ENCODE measurements at places on chromosomes 3 and 15.

GRCh38 chr3:197866035-197866434 is 75.0 kb downstream of the LRCH3 start:
- DNase-seq = no peak

DNA sequence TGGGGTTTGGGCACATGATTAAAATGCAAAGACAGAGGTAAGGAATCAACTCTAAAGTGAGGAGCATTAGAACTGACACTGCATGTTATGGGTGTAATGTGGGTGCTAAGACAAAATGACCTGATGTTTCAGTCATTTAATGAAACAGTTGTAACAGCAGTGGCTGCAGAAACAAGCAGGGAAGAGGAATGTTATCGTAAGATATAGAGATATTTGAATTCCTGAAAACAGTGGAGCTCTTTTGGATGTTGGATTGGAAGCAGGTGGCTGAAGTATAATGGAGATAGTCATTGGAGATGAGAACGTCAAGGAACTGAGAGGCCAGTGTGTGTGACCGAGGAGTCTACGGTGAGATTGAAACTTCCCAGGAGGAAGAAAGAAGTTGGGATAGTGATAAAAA is 1065.2 kb downstream of the ZPLD1 start:
- no peak for DNase-seq

GRCh38 chr15:51803965-51804364 is 25.5 kb upstream of the TMOD3 start:
- DNase-seq = no peak

DNA sequence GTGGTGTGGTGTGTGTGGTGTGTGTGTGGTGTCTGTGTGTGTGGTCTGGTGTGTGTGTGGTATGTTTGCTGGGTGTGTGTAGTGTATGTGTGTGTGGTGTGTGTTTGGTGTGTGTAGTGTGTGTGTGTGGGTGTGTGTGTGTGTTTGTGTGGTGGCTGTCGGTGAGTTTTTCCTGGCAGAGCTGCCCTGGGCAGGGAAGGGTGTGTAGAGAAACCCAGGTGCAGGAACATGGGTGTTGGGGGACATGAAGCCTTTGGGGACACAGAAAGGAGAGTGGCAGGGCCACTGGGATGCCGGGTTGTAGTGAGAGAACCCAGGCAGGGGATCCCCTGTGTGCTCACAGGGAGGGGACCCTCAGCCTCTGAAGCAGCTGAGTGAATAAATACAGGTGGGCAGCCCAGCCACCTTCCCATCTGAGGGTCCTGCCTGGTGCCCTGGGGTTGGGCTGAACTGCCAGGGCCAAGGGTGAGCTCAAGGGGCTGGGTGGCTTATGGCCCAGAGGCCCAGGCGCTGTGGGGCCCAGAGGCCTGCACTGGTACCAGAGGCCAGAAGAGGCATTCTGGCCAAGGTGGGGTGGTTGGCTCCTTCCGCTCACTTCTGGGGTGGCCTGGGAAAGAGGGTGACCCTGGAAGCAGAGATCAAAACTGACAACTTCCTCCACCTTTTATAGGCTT is 48.5 kb upstream of the CTSH start:
- no peak for DNase-seq

DNA sequence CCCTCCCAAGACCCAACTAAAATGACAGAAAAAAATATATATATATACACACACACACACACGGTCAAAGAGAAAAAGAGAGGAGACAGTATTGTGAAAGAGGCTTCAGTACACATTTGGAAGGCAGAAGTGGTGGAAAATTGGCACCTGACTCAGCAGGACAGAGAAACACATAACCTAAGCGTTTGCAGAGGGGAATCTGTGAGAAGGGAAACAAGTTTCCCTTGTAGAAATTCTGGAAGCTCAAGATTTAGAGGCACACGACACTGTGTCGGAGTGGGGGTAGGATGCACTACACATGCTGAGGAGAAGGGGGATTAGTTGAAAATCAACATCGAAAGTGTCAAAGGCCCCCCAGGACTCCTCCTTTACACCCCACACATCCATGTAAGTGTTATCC is 53.1 kb downstream of the PAK2 start:
- no peak for DNase-seq

DNA sequence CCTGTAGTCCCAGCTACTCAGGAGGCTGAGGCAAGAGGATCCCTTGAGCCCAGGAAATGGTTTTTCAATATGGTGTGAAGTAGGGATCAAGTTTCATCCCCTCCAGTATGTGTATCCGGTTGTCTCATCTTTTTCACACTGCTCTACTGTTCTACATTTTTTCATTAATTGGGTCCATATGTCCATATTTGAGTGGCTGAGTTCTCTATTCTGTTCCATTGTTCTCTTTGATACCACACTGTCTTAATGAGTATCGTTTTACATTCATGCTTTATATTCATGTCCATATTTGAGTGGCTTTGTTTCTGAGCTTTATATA is 81.6 kb upstream of the LRRFIP2 start:
- no peak for DNase-seq
